Immature natural killer cell (primary cell): ENCODE measurements at places on chromosomes 1 and 21.

DNA sequence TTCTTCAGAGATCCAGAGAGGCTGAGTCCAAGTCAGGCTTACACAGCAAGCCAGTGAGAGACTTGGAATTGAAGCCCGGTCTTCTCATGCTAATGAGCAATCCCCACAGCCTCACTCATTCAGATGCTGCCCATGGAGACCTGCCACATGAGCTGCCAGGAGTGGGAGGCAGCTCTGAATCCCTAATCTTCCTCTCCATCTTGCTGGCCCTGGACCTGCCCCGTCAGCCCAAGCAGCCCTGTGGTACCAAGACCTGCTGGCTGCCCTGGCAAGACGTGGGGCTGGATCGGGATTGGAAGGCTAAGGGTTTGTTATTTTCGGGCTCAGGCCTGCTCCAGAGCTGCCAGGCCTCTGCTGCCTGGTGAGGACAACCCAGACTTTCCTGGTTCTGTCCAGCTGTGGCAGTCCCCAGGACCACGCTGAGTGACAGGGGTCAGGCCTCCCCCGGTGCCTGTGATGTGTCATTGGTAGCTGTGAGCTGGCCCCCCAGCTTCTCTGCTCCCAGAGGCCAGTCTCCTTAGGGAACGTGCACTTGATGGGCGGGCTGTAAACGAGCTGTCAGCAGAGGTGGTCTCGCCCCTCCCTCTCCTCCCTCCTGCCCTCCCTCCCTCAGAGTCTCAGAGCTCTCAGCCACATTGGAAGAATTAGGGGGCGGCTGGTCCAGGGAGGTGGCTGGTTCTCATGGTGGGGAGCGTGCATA, 135.0 kb downstream of the FOXD2 start:
- DNase-seq = no peak

GRCh38 chr1:153655333-153655732, 3.2 kb upstream of the SNAPIN start:
- no peak for DNase-seq

- DNase-seq = no peak
Observed at GRCh38 chr1:178330848-178331497, 165.8 kb downstream of the CLEC20A start.

- DNase-seq = peak; percentile 59
Observed at GRCh38 chr21:33931799-33932390, 16.3 kb upstream of the ATP5PO start.

DNA sequence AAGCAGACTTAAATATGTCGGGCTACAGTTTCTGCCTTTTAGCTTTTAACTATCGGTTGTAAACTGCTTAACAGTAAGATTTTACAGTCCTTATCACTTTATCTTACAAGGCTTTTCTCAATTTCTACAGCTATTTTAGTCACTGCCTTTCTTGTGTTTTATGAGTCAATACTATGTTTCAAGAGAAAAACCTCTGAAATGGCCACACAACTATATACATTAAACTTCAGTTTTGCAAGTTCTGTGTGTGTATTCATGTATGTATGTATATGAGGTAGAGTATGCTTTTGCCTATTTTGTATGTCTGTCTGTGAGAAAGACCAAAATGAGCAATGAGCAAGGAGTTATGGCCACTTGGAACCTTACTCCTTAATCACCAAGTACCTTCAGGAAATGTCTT, 169.8 kb downstream of the SYT2 start:
- DNase-seq = no peak

DNA sequence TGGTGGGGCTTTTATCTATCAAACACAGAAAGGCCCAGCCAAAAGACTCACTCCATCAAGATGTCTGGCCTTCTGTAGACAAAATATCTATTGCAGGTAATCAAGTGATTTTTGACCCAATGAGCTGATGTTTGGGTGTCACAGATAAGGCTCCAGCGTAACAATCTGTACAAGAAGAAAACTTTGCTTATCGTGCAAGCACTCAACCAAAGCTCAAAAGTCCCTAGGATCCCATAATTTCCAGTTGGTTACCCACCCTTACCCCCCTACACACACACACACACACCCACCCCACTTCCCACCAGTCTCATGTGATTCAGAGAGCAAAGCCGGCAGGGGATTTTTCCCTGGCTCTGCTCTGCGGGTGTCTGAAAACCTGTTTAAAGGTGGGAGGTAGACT, 5.8 kb downstream of the ITPKB start:
- no peak for DNase-seq

- no peak for DNase-seq
Observed at GRCh38 chr1:18885311-18886002, 16.9 kb downstream of the ALDH4A1 start.

- DNase-seq = no peak
Observed at GRCh38 chr1:245416781-245417180, 262.0 kb downstream of the KIF26B start.

DNA sequence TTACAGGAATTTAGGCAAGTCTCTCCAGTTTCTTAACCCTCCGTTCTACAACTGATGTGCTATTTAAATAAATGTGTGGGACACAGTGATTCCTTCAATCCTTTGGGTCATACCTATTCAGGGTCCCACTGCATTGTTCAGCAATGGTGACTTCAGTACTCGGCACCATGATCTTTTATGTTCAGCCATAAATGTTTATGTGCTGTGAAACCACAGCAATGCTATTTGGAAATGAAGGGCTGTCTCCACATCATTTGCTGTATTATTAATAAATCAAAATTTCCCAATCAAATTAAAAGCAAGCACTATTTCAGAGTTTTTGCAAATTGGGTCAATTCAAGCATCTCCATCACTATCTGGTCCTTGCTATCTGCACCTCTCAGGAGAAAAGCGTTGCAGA, 84.8 kb downstream of the NR5A2 start:
- no peak for DNase-seq

DNA sequence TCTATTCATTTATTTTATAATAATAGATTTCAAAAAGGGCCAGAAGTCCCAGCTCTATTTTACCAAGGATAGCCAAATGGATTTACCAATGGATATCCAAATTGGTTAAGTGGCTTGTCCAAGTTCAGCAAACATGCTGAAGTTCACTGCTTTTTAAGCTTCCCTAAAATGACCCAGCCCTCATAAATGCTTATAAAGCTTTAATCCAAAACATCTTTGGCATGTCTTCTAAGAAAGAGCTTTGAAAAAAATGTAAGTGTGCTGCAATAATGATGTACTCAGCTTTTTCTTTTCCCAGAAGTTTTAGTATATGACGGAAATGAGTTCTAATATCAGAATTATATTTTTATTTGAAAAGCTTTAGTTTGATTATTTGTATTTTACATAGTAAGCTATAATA, 451.5 kb upstream of the ADAMTS5 start:
- no peak for DNase-seq

- no peak for DNase-seq
Observed at GRCh38 chr1:154780541-154780940, 89.5 kb downstream of the KCNN3 start.

DNA sequence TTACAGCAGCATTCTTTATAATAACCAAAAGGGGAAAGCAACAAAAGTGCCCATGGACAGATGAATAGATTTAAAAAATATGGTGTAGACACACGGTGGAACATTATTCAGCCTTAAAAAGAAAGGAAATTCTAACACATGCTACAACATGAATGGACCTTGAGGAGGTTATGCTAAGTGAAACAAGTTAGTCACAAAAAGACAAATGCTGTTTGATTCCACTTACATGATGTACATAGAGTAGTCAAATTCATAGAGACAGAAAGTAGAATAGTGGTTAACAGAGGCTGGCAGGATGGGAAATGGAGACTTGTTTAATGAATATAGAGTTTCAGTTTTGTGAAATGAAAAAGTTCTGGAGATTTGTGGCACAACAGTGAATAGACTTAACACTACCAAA, 151.4 kb downstream of the CYYR1 start:
- DNase-seq = no peak

GRCh38 chr1:209421186-209421585, 162.3 kb upstream of the CAMK1G start:
- no peak for DNase-seq

- DNase-seq = no peak
Observed at GRCh38 chr1:94528299-94528698, 13.3 kb downstream of the F3 start.

- no peak for DNase-seq
Observed at GRCh38 chr1:33532936-33533335, 60.5 kb downstream of the ZSCAN20 start.

- DNase-seq = peak; percentile 70
Observed at GRCh38 chr1:44775930-44776729, 790 bp downstream of the RPS8 start.

DNA sequence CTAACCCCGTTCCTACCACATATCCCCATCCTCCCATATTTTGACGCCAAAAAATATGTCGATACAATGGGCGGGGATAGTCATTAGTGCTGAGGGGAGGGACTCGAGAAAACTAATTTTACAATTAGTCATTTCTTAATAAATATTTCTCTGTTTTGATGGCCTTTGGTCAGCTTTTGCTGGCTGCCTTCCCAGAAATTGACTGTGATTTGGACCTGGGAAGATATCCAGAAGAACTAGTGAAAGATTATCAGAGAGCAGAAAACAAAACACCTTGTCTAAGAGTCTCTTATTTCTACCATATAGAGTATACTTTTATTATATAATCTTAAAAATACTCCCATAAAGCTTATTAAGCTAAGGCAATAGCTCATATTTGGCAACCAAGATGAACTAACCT, 247.6 kb downstream of the MRPL39 start:
- DNase-seq = no peak

DNA sequence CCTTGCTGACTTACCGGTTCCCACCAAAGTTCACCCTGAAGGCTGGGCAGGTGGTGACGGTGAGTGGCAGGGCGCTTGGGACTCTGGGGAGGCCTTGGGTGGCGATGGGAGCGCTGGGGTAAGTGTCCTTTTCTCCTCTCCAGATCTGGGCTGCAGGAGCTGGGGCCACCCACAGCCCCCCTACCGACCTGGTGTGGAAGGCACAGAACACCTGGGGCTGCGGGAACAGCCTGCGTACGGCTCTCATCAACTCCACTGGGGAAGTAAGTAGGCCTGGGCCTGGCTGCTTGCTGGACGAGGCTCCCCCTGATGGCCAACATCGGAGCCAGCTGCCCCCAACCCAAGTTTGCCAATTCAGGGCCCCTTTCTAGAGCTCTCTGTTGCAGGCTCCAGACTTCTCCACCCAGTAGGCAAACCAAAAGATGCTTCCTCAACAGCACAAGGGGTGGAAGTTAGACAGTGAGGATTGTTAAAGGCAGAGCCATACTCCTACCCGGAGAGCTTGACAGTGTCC, 16.4 kb upstream of the SEMA4A start:
- no peak for DNase-seq

DNA sequence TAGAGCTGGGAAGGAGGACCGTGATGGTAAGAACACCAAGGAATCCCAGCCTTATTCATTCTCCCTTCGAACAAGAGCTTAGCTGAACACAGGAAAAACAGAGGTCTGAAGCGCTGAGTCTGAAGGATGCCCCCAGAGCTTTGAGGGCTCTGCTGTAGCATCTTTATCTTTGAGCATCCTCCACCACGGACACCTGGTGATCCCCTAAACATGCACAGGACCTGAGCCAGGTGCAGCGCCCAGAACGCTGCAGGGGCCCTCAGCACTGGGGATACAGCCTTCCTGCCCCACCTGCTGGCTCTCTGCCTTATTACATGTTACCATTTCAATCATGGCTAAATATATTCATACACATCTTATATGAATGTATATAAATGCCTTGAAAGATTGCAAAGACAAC, 7.7 kb upstream of the GPATCH4 start:
- DNase-seq = no peak

GRCh38 chr1:84792421-84792820, 100.6 kb downstream of the LPAR3 start:
- no peak for DNase-seq

DNA sequence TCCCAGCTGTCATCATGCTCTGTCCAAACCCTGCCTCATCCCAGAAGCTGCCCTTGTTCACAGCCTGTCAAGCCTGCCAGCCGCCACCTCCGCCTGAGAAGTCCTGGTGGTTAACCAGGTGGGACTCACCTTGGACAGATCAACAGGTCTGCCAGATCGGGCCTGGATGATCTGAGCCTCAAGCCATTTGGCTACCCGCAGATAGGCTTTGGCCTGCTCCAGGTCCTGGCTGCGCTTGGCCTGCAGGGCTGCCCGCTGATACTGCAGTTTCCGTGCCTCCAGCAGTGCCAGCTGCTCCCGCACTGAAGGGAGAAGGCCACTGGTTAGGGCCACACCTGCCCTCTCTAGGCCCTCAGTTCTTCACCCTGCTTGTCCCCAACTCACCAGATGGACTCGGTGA, 8.6 kb downstream of the CC2D1B start:
- DNase-seq = no peak

DNA sequence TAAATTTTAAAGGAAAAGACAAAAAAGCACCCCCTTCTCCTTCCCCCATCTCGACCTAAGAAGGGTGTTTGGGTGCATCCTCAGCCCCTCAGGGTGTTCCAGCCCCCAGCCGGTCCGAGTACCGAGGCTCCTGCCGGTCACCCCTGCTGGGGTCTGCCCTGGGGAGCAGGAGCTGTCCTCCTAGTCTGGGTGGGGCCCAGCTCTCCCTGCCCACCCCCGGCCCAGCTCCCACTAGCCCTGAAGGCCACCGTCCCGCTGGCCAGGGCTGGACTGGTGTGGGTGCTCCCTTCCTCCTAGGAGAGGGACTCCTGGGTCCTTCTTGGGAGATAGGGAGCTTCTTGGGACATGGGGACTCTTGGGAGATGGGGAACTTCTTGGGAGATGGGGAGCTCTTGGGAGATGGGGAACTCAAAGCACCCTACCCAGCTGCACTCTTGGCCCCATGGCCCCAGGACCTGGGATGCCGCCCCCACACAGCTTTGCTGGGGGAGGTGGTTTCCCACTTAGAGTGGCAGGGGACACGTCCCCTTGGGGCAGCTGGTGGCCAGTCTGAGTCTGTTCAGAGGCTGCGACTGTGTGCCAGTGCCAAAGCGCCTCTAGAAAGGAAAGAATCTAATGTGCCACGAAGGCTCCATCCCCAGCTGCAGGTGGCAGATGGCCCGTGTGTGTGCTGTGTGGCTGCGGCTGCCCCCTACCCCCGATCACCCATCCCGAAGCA, 44.5 kb downstream of the MORN1 start:
- no peak for DNase-seq

DNA sequence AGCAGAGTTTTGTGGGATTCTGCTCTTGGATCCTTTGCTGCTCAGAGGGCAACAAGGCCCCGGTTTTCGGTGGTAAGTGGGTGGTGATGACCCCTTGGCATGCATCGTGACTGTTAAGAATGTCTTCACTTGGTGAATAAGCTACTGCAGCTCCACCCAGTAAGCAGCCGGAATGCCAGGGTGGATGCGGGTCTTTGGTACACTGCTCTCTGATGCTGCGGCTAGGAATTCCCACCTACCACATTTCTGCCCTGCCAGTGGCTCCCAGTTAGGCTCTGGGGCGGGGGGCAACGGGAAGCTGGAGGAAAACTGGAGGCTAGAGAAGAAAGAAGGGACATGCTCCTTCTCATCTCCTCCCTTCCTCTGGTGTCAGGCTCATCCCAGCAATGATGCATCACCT, 180.4 kb upstream of the GALNT2 start:
- no peak for DNase-seq

GRCh38 chr1:56229186-56229585, 350.2 kb downstream of the PLPP3 start:
- no peak for DNase-seq

DNA sequence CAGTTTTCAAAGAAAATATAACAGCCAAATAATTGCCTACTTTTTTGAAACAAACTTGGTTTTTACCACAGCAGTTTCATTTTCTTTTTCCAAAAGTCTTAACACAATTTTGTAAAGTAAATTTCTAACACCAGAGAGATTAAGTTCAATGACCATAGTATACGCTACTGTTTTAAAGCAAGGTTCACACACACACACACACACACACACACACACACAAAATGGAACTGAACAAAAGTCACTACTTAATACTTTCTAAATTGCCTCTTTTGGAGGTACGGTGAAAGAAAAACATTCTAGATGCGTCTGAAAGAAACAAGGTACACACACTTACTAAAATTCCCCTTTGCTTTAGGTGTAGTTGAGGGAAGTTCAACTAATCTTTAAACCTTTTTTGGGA, 30.1 kb downstream of the C21orf91 start:
- DNase-seq = no peak
